Cardiac muscle cell (in vitro differentiated cells and primary cell): ENCODE measurements at places on chromosomes 5 and 9. TPM values are rescaled to one million over a fixed set of nuclear protein-coding genes. Genes with fewer than 3 reads are reported as not detected.

The TMEM215 gene
- not detected in 2 replicates for total RNA-seq

The GZMA gene
- total RNA-seq, result not detected in 2 replicates

- no peak overlapping the region for H3K4me3 ChIP-seq
- H3K27me3 ChIP-seq, result no peaks in the 10 kb centered on the region
- H3K27ac ChIP-seq, result peak overlapping the region; percentile 63
- DNase-seq, result no peak
- no peaks in the 10 kb centered on the region for H3K36me3 ChIP-seq
- H3K4me1 ChIP-seq, result peaks cover 92% of the 10 kb centered on the region
Observed at GRCh38 chr5:78522476-78523260, 125.9 kb downstream of the LHFPL2 start.

GRCh38 chr9:79526149-79526672 is 45.6 kb upstream of the TLE4 start:
- DNase-seq, result no peak
- no peaks in the 10 kb centered on the region for H3K27me3 ChIP-seq
- H3K4me1 ChIP-seq, result no peaks in the 10 kb centered on the region
- H3K4me3 ChIP-seq, result no peak overlapping the region

DNA sequence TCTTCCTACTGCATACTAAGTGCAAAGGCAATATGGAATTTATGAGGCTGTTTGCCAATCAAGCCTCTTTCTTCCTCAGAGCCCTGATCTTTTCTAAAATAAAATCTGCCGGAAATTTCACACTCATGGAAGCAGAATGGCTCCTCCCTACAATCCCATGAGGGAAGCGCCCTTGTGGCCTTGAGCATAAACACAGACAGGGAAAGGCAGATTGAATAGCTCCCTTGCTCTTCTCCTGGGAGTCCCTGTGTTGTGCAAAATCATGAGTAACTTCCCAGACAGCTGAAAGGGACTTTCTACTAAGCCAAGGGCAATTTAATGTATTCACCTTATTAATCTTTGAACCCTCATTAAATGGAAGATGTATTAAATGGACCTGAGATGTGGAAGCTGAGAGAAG is 226.1 kb upstream of the PIK3R1 start:
- H3K27ac ChIP-seq, result no peak overlapping the region
- H3K36me3 ChIP-seq, result no peaks in the 10 kb centered on the region
- no peak for DNase-seq
- no peaks in the 10 kb centered on the region for H3K4me1 ChIP-seq
- no peak overlapping the region for H3K4me3 ChIP-seq
- H3K27me3 ChIP-seq, result no peaks in the 10 kb centered on the region

DNA sequence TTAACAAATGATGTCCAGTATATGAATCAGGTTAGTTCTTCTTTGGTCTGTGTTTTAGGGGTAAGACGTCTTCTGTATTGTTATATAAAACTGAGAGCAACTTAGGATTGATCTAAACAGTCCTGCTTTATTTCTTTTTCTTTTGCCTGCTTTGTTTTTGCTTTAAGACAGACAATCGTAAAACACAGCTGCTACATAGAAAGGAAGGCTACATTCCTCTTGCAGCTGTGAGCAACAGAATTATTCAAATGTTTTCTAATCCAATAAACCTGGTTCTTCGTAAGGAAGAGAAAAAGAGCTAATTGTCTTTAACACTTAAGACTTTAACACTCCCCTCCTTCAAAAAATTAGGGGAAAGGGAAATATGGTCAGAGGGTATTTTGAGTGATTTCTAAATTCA is 14.6 kb downstream of the FGF1 start:
- no peak for DNase-seq
- H3K27me3 ChIP-seq, result no peaks in the 10 kb centered on the region
- H3K4me3 ChIP-seq, result no peak overlapping the region
- H3K36me3 ChIP-seq, result no peaks in the 10 kb centered on the region
